Activated CD4-positive, alpha-beta memory T cell treated with anti-CD3 and anti-CD28 coated beads for 36 hours (primary cell): ENCODE measurements at places on chromosomes 6 and 20. TPM values are rescaled to one million over a fixed set of nuclear protein-coding genes. Genes with fewer than 3 reads are reported as not detected.

HM13 gene
- total RNA-seq: 111 TPM

KCNK5 gene
- total RNA-seq: 16.5 TPM

RRBP1 gene
- 32.0 TPM for total RNA-seq

EYA2 gene
- total RNA-seq: not detected

LHFPL5 gene
- total RNA-seq: not detected

ZNF451 gene
- total RNA-seq: 38.2 TPM

MEP1A gene
- total RNA-seq: not detected

- no peaks in the 10 kb centered on the region for H3K36me3 ChIP-seq
- no peaks in the 10 kb centered on the region for H3K4me1 ChIP-seq
- no peaks in the 10 kb centered on the region for H3K27me3 ChIP-seq
- H3K27ac ChIP-seq: no peak overlapping the region
- DNase-seq: no peak
Observed at GRCh38 chr20:60222497-60222896, 264.3 kb downstream of the CDH26 start.

GRCh38 chr6:55495277-55495676 lies 83.7 kb downstream of the HMGCLL1 start:
- no peak overlapping the region for H3K4me3 ChIP-seq
- DNase-seq: no peak
- no peaks in the 10 kb centered on the region for H3K4me1 ChIP-seq

DNA sequence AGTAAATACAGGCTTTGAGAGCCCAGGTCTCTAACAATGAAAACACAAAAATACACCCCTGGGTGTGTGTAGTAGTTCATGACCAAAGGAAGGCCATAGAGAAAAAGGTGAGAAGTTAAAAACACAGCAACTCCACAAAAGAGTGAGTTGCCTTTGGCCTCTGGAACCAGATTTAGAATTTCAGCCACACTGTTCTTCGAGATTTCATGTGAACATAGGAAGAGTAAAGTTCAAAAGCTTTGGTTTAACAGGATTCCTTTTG lies 43.5 kb upstream of the RIN2 start:
- no peak overlapping the region for H3K4me3 ChIP-seq
- H3K27me3 ChIP-seq: peaks cover 2% of the 10 kb centered on the region
- no peaks in the 10 kb centered on the region for H3K36me3 ChIP-seq
- DNase-seq: no peak
- no peaks in the 10 kb centered on the region for H3K4me1 ChIP-seq

GRCh38 chr6:134551245-134551960 lies 233.5 kb upstream of the SGK1 start:
- no peak for DNase-seq
- no peaks in the 10 kb centered on the region for H3K4me1 ChIP-seq
- H3K27me3 ChIP-seq: no peaks in the 10 kb centered on the region
- no peaks in the 10 kb centered on the region for H3K36me3 ChIP-seq
- H3K27ac ChIP-seq: no peak overlapping the region
- no peak overlapping the region for H3K4me3 ChIP-seq

DNA sequence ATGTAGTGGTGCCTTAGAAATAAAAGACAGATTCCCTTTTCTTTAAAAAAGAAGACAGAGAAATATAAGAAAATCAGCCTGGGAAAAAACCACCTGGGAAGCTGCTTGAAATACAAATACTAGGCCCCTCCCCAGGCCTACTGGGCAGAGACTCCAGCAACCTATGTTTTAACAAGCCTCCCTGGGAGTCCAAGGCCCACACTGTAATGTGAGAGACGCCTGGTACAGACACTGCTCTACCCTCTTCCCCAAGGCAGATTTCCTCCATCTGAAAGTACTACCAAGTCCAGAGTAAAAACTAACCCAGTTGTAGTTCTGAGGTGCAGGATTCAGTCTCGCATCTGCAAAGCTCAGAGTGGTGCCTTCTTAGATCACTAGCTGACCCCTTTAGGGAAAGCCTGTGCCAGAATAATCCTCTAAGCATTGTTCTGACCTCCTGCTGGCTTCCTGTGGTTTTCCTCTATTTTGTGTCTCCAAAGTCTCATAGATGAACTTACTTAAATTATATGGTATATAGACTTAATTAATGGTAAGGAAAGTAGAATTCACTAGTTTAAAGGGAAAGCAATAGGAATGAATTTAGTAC lies 270.2 kb upstream of the SLC35B3 start:
- DNase-seq: no peak
- no peak overlapping the region for H3K4me3 ChIP-seq
- H3K36me3 ChIP-seq: no peaks in the 10 kb centered on the region
- H3K27me3 ChIP-seq: no peaks in the 10 kb centered on the region
- no peak overlapping the region for H3K27ac ChIP-seq

- H3K27ac ChIP-seq: no peak overlapping the region
- no peak overlapping the region for H3K4me3 ChIP-seq
- DNase-seq: peak; percentile 8
- H3K27me3 ChIP-seq: no peaks in the 10 kb centered on the region
- no peaks in the 10 kb centered on the region for H3K36me3 ChIP-seq
- H3K4me1 ChIP-seq: no peaks in the 10 kb centered on the region
Observed at GRCh38 chr6:129105035-129105434, 222.1 kb downstream of the LAMA2 start.

- no peaks in the 10 kb centered on the region for H3K4me1 ChIP-seq
- H3K36me3 ChIP-seq: no peaks in the 10 kb centered on the region
- no peaks in the 10 kb centered on the region for H3K27me3 ChIP-seq
- no peak overlapping the region for H3K4me3 ChIP-seq
- no peak for DNase-seq
Observed at GRCh38 chr20:24676353-24676977, 207.0 kb downstream of the SYNDIG1 start.

GRCh38 chr6:31356216-31356945 lies 598 bp downstream of the HLA-B start:
- H3K4me3 ChIP-seq: peak overlapping the region; percentile 99
- no peaks in the 10 kb centered on the region for H3K27me3 ChIP-seq
- peaks cover 48% of the 10 kb centered on the region for H3K36me3 ChIP-seq
- peak; percentile 80 for DNase-seq

DNA sequence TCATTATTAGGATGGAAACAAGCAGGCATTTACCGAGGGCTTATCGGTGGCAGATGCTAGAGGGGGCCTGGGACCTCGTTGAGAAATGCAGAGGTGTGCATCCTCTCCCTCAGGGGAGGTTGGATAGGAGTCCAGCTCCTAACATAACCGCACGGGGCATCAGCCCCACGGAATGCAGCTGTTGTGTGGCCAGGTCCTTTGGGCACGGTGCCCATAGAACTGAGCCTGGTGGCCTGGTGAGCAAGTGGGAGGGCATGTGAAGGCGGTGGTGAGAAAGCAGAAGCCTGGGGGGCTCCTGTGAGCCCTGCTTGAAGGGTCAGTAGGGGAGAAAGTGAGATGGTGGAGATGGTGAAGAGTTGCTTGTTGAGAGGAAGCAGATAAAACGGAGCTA lies 143.7 kb downstream of the CDH26 start:
- H3K4me3 ChIP-seq: no peak overlapping the region
- H3K27ac ChIP-seq: no peak overlapping the region
- no peaks in the 10 kb centered on the region for H3K36me3 ChIP-seq
- no peak for DNase-seq
- H3K4me1 ChIP-seq: peaks cover 8% of the 10 kb centered on the region

DNA sequence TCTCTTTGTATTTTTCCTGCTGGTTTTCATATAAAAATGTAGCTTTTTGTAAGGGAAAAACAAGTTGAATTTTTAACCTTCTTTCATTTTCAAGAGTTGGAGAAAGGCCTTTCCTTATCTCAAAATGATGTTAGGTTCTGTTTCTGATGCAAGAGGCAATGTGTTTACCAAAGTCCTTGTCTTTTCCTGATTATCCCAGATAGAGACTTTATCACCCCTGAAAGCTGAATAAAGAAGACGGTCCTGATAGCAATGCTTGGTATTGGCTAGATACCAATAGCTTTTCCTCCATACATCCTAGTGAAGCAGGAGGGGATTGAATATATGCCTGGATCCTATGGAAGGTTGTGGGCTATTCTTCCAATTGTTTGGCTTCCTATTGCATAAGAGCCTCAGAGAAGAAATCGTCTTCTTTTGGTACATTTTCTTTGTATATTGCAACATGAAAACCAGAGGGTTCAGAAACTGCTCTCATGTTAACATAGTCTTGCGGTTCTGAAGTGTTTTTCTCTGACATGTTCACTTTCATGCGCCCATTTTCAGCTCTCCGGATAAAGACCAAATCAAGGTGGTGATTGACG lies 5.5 kb downstream of the PNLDC1 start:
- no peak overlapping the region for H3K4me3 ChIP-seq
- no peaks in the 10 kb centered on the region for H3K27me3 ChIP-seq
- DNase-seq: no peak
- no peak overlapping the region for H3K27ac ChIP-seq
- peaks cover 4% of the 10 kb centered on the region for H3K36me3 ChIP-seq

DNA sequence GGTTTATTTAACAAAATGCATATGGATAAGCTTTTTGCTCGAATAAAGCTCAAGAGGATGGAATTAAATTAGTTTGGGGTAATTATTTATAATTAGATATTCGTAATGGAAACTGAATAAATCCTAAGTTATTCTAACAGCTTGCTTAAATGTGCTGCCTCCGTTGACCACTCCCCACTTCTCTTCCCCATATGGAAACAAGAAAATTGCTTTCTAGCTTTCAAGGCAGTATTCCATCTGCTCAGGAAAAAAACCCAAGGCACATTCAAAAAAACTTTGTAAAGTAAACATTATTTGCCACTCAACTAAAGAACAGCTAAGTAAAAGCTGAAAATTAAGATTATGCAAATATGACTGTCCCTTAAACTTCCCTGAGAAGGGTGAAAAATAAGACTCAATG lies 369.2 kb downstream of the HAO1 start:
- no peaks in the 10 kb centered on the region for H3K36me3 ChIP-seq
- H3K27ac ChIP-seq: no peak overlapping the region
- no peak for DNase-seq

DNA sequence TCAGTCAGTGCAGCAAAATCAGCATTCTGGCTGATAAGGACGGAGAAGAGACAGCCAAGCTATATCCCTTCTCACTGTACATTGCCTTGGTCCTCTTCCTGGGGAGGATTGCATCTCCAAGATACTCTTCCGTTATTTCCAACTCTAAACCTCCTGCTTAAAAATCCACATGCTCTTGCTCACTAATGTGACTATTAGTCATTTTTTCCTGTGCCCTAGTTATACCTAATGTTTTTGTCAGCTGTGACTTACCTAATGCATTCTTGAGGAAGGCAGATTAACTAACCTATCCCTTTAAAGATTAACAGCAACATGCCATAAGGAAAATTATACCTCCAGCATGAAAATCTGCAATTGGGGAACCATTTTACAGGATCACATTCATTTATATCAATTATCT lies 317.6 kb downstream of the BTBD9 start:
- no peaks in the 10 kb centered on the region for H3K27me3 ChIP-seq
- peaks cover 4% of the 10 kb centered on the region for H3K36me3 ChIP-seq
- H3K4me3 ChIP-seq: no peak overlapping the region

DNA sequence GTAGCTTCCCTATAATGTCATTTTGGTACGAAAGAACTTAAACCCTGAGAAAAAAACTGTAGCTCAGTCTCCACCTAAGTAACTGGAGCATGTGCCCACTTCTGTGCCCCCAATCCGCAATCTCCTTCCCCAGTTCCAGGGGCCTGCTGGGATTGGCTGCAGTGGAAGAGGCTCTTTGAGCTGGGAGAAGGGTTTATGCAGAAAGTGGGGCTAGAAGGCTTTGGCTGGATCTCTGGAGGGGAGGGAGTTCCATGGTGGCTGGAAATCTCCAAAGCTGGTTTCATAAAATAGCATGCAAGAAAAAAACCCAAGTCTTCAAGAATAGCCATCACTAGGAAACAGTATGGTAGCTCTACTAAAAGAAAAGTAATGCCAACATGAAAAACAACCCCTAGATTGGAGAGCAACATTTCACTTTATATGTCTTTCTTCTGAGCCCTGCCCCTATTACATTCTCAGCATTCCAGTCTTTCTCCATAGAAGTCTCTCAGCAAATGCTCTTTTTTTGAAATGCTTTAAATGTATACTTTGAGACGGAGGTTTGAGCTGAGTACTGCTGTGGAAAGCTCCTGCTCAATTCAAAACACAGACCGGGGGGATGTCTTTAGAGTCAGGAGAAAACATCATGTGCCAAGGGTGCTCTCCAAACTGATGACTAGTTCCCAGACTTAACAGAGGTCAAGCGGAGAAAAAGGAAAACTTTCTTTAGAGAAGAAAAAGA lies 36.0 kb upstream of the FOXO3 start:
- H3K4me3 ChIP-seq: no peak overlapping the region
- H3K27ac ChIP-seq: no peak overlapping the region
- H3K4me1 ChIP-seq: no peaks in the 10 kb centered on the region
- DNase-seq: no peak
- no peaks in the 10 kb centered on the region for H3K36me3 ChIP-seq
- H3K27me3 ChIP-seq: no peaks in the 10 kb centered on the region

DNA sequence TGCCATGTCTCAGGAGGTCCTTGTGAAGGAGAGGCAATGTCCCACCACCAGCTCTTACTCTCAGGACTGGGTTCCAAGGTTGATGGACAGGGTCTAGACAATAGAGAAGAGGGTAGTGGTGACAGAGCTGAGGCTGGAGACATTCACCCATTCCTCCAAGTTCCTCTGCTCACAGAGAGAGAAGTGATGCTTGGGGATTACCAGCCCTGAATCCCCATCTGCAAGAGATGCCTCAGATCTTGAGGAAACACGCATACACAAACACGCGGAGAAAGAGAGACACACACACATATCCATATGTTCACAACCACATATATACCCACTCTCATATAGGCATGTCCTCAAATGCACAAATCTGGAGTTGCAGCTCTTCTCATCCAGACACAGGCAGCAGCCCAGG lies 15.2 kb upstream of the CD83 start:
- peaks cover 9% of the 10 kb centered on the region for H3K27me3 ChIP-seq
- H3K27ac ChIP-seq: no peak overlapping the region
- peaks cover 8% of the 10 kb centered on the region for H3K36me3 ChIP-seq
- no peak overlapping the region for H3K4me3 ChIP-seq
- DNase-seq: no peak

GRCh38 chr6:148987982-148988381 lies 241.2 kb downstream of the UST start:
- H3K4me1 ChIP-seq: no peaks in the 10 kb centered on the region
- no peaks in the 10 kb centered on the region for H3K27me3 ChIP-seq
- DNase-seq: no peak
- no peak overlapping the region for H3K4me3 ChIP-seq
- no peaks in the 10 kb centered on the region for H3K36me3 ChIP-seq

- H3K4me3 ChIP-seq: no peak overlapping the region
- H3K27me3 ChIP-seq: no peaks in the 10 kb centered on the region
- DNase-seq: no peak
- no peak overlapping the region for H3K27ac ChIP-seq
Observed at GRCh38 chr6:86031713-86032112, 389.0 kb upstream of the SYNCRIP start.
